Stimulated activated CD8-positive, alpha-beta memory T cell treated with anti-CD3 and anti-CD28 coated beads, Interleukin-12 subunit alpha, Interleukin-12 subunit beta, amount 100 ng/mL, for 1 hour (primary cell): ENCODE measurements at places on chromosomes 5 and 9.

DNA sequence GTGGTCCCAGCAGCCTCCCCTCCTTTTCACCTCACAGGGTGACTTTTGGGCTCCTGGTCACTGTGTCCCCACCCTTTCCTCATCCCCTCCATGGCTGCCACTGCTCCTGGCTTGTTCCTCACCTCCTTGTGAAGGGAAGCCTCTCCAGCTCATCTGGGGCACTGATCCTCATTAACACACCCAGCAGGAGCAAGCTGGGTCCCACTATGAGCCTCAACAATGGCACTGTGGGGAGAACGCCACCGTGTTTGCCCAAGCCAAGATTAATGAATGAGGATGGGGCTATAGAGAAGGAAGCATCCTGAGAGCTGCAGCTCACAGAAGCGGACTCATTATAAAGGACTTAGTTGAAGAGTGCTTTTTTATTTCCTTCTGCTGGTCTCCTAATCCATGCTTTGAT lies 118.4 kb downstream of the MARCHF11 start:
- no peak for DNase-seq

GRCh38 chr5:141343953-141344463 lies 379 bp downstream of the PCDHGA3 start:
- DNase-seq: no peak

DNA sequence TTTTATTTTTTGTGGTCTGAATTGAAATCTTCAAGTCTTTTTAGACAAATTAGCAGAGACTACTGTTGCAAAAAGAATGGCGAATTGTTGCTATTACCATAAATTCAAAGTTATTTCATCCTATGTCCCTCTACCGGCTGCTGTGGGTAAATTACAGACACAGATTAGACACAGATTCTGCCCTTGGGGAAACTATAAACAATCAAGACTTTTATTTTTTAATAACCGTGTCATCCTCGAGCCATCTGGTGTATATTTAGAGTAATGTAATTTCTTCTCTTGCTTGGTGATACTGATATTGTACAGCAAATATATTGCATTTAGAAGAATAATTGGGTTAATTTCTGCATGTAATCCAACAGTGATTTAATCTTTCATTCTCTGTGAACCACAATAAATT lies 228.0 kb upstream of the ADAMTSL1 start:
- DNase-seq: no peak

DNA sequence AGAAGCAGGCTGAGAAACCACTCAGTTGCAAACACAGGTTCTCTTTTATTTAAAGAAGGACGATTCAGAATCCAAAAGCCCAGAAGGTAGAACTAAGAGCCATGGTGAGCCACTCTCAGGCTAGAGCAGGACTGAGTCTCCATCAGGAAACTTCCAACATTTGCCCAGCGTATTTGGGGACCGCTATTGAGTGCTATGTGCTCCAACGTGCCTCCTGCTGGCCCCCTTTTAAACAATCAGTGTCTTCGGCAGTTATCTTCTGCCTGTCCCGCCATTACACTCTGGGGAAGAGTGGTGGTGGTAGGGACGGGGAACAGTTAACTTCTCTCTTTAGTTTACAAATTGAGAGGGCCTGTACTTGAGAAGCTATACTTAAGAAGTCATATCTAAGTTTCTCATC lies 78.1 kb downstream of the DENND1A start:
- DNase-seq: no peak

GRCh38 chr5:81698813-81699212 lies 52.1 kb downstream of the SSBP2 start:
- DNase-seq: no peak

DNA sequence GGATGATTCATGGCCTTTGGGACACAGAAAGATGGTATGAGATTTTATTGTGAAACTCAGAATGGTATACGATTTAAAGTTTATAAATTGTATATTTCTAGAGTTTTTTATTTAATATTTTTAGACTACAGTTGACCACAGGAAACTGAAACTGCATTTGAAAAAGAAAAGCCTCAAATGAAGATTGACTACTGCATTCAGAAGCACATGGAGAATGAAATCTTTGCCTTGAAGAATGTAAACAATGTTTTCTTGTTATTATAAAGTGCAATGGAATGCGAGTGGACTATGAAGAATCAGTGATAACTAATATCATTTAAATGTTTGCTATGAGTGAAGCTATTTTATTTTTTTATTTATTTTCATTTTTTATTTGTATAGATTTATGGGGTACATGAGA lies 169.1 kb upstream of the CDH18 start:
- DNase-seq: no peak

GRCh38 chr9:81562231-81563019 lies 126.9 kb downstream of the TLE1 start:
- no peak for DNase-seq
